ENCODE measurements at places on chromosomes 13 and 19. TPM values are rescaled to one million over a fixed set of nuclear protein-coding genes. Genes with fewer than 3 reads are reported as not detected.

The SLC25A41 gene
- total RNA-seq: not detected

DNA sequence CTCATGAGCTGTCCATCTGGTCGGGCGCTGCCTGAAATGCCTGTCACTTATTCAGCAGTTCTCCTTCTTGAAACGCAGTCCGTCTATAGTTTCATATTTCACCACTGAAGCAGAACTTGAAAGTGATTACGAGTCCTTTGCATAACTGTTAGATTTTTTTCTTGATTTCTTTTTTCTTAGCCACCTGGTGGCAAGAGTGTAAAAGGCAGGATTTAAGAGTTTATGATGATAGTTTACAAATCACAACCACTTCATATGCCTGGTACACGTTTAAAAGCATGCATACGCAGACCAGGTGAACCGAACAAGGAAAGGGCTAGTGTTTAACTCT lies 45.8 kb downstream of the GGACT start:
- peak; percentile 52 for DNase-seq

- no peak for DNase-seq
Observed at GRCh38 chr19:42122691-42123607, 9.3 kb downstream of the POU2F2 start.

The BICRA gene
- 13.1 TPM for total RNA-seq

The EBI3 gene
- 0.35 TPM for total RNA-seq

- no peak for DNase-seq
Observed at GRCh38 chr13:99332456-99332855, 25.3 kb upstream of the GPR183 start.

GRCh38 chr13:45138282-45138681 lies 18.0 kb downstream of the GTF2F2 start:
- no peak for DNase-seq

DNA sequence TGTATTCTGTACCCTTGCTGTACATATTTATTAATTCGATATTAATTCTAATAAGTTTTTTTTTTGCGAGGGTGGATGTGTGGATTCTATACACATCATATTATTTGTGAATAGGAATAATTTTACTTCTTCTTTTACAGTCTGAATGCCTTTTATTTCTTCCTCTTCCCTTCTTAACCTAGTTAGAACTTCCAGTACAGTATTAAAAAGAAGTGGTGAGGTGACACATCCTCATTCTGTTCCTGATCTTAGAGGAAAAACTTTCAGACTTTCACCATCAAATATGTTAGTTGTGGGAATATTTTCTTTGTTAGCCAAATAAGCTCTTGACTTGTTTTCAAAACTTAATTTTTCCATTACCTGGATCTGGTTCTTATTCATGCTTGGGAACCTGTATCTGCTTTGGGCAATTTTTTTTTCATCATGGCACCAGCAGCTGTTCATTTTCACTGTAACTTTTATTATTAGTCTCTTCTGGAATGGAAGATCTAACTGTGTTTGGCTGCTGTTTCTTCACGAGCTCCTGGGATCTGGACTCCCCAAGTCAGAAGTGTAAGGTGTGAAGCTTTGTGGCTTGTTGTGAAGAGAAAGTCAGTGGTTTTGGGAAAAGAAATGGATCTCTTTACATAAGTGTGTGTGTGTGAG lies 33.1 kb downstream of the RGCC start:
- DNase-seq: no peak

The CYP2A6 gene
- not detected for total RNA-seq

The SAFB2 gene
- 98.6 TPM for total RNA-seq

The FFAR1 gene
- not detected for total RNA-seq

DNA sequence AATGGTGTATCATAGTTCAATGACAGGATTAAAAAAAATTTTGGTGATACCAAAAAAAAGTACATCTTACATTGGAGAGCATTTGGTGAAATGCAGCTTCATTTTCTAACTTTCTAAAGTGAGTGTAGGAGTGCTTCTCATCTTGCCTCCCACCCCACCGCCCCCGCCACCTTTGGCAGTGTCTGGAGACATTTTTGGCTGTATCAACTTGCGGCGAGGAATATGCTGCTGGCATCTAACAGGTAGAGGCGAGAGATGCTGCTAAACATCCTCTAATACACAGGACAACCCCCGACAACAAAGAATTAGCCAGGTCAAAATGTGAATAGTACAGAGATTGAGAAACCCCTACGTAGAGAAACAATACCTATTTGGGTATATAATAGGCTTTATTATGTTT lies 1.7 kb downstream of the DLEU7 start:
- DNase-seq: no peak

- DNase-seq: no peak
Observed at GRCh38 chr19:13210339-13210775, 60.1 kb downstream of the IER2 start.

- no peak for DNase-seq
Observed at GRCh38 chr13:114067886-114068651, 64.4 kb downstream of the RASA3 start.

The PALM3 gene
- not detected for total RNA-seq

DNA sequence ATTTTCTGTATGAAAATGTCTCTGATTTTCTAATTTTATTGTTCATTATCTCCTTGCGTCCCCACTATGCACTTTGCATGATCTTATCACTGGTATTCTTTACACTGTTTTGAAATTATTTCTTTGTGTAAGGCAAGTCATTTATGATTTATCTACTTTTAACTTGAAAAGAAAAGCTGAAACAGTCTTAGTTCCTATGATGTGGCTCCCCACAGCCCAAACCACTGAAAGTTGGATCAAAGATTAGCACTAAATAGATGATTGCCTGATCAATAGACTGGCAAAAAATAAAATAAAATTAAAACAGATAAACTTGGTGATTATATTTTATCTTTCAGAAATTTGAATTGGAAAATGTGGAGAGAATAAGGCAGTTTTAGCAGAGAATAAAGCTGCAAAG lies 1101.9 kb downstream of the PCDH9 start:
- DNase-seq: no peak

DNA sequence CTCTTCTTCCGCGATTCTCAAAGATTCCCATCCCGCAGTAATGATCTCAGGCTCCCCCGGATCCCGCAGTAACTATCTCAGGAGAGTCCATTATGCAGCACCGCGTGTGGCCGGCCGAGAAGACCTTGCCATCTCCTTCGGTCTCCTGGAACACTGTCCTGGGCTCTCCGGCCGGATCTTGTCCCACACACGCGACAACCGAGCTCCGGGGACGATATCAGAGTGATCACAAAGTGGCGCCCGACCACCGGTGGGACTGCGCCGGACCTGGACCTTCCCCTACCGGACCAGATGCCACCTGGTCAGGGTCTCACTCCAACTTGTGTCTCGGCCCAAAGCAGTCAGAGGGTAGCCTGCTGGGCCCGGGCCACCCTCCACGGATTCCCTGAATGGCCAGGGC lies 24.0 kb downstream of the MAN2B1 start:
- DNase-seq: no peak

The NCR1 gene
- total RNA-seq: not detected

- DNase-seq: no peak
Observed at GRCh38 chr13:76474356-76474755, 411.8 kb downstream of the KCTD12 start.

The LILRB1 gene
- not detected for total RNA-seq

GRCh38 chr13:48126944-48127830 lies 32.3 kb upstream of the MED4 start:
- DNase-seq: peak; percentile 82

The OR7D2 gene
- total RNA-seq: not detected

DNA sequence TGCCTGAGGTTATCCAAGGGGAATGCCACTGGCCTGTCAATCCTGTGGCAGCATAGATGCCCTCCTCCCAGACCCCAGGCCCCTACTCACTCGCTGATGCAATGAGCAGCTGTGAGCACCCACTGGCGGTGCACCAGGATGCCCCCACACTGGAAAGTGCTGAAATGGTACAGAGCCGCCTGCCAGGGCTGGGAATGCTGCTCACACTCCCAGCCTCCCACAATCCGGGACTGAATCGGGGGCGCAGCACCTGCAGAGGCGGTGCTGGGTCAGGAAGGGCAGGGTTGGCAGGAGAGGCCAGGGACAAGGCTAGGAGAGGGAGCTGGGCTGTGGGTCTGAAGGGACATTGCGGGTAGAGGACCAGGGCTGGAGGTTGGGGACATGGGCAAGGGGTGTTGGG lies 2.0 kb downstream of the KLK1 start:
- no peak for DNase-seq

DNA sequence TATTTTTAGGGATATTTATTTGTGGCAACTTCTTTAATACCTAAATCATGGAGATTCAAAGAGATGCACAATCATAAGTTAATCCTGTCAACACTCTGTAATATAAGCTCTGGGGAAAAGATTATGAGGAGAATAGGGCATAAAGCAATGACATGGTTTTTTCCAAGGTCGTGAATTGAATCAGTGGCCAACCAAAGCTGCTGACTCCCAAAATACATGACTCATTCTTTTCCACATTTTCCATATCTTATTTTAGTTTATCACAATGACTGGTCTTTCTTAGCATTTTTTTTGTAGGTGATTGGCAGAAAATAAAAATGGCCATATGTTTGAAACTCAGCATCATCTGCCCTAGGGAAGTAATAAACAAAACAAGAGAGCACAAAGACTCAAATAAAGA lies 28.5 kb upstream of the RBM26 start:
- DNase-seq: no peak

The SYMPK gene
- total RNA-seq: 77.4 TPM

GRCh38 chr13:24133021-24133795 lies 27.3 kb upstream of the SPATA13 start:
- no peak for DNase-seq

DNA sequence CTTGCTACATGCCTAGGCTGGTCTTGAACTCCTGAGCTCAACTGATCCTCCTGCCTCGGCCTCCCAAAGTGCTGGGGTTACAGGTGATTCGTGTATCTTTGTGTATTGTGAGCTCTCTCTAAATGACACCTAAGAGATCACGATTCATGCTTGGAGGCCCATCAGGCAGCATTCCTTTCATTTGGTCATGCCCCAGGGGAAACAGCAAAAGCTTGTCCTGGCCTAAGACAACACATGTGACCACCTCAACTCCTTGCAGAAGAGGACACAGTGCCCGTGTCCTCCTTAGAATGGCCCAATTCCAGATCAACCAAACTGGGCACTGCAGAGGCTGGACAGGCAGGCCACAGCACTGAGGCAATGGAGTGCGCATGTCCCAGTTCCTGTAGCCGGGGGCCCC lies 32.5 kb downstream of the ZC3H4 start:
- DNase-seq: no peak

The MAB21L1 gene
- total RNA-seq: not detected

The ZNF816 gene
- total RNA-seq: 5.5 TPM

DNA sequence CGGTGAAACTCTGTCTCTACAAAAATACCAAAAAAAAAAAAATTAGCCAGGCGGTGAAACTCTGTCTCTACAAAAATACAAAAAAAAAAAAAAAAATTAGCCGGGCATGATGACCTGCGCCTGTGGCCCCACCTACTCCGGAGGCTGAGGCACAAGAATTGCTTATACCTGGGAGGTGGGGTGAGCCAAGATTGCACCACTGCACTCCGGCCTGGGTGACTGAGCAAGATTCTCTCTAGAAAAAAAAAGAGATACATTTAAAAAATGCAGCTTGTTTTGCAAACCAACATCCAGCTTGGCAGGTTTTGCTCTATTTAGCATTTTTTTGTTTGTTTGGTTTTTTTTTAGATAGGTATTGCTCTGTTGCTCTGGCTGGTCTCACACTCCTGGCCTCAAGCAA lies 6.7 kb upstream of the PGPEP1 start:
- DNase-seq: peak; percentile 42

- DNase-seq: no peak
Observed at GRCh38 chr13:98996046-98996445, 18.2 kb upstream of the DOCK9 start.

DNA sequence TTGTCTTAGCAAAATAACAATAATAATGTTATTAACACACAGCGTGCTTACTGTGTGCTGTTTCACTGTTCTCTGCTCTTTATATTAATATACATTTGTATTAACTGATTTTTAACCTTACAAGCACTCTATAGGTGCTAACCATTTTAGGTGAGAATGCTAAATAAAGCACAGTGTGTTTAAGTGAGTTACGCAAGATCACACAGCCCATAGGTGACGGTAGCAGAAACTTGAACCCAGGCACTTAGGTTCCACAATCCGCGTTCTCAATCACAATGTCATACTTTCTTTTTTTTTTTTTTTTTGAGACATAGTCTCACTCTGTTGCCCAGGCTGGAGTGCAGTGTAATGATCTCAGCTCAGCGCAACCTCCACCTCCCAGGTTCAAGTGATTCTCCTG lies 5.8 kb downstream of the ZNF30 start:
- DNase-seq: no peak

The TNFSF13B gene
- 3.3 TPM for total RNA-seq

DNA sequence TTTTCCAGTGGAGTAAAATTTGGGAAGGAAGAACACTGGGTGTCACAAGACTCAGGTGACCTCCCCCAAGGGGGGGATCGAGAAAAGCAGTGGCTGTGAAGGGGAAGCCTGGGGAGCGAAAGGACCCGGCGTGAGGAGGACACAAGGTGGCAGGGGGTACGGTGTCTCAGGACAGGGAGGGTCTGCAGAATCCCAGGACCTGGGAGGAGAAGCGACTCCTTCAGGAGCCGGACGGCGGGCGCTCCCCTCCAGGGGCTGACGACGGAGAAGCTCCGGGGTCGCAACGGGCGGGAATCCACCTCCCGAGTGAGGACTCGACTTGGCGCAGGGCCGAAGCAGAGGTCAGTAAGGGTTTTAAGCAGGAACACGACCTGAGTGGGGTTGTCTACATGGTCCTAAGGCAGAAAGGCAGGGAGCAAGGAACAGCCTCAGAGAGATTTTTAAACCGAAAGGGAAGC lies 529 bp downstream of the ZNF836 start:
- peak; percentile 3 for DNase-seq

GRCh38 chr13:44237881-44238421 lies 135.7 kb upstream of the SERP2 start:
- DNase-seq: no peak

GRCh38 chr13:32897296-32897695 lies 118.9 kb upstream of the KL start:
- DNase-seq: peak; percentile 63

DNA sequence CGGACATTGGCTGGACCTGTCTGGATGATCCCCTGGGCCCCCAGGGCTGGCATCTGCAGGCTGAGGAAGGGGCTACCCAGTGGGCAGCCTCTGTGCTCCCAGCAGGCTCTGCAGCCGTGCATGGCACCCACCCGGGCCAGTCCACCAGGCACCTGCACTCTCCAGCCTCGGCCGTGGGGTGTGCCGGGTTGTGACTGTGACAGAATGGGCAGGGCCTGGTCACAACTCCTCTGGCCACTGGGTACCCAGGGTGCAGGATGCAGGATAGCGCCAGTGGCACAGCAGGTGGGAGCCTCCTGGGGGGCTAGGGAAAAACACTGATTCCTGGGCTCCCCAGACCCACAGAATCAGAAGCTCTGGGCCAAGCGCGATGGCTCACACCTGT lies 10.0 kb downstream of the PEX11G start:
- DNase-seq: no peak

The ZIC5 gene
- not detected for total RNA-seq

The ZNF296 gene
- 2.0 TPM for total RNA-seq

GRCh38 chr19:16280306-16280705 lies 44.3 kb upstream of the KLF2 start:
- DNase-seq: no peak

The MCEMP1 gene
- 0.44 TPM for total RNA-seq

GRCh38 chr13:105997581-105998550 lies 537.6 kb downstream of the EFNB2 start:
- DNase-seq: no peak
